ENCODE measurements at places on chromosomes 1 and 21.

GRCh38 chr1:44483089-44483874 lies 78.2 kb downstream of the RNF220 start:
- DNase-seq: no peak

DNA sequence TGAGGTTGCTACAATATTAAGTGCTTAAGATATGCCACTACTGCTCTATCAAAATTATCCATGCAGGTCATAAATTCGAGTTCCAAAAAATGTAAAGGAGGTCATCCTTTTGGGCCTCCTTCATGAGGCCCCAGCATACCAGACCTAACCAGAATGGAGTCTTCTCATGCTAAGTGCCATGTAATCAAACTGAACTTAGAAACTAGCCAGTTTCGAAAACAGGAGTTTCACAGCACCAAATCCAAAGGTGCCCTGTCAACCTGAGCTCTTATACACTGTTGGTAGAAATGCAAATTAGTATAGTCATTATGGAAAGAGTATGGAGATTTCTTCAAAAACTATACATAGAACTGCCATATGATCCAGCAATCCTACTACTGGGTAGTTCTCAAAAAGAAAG lies 320.5 kb downstream of the ST6GALNAC3 start:
- DNase-seq: no peak

DNA sequence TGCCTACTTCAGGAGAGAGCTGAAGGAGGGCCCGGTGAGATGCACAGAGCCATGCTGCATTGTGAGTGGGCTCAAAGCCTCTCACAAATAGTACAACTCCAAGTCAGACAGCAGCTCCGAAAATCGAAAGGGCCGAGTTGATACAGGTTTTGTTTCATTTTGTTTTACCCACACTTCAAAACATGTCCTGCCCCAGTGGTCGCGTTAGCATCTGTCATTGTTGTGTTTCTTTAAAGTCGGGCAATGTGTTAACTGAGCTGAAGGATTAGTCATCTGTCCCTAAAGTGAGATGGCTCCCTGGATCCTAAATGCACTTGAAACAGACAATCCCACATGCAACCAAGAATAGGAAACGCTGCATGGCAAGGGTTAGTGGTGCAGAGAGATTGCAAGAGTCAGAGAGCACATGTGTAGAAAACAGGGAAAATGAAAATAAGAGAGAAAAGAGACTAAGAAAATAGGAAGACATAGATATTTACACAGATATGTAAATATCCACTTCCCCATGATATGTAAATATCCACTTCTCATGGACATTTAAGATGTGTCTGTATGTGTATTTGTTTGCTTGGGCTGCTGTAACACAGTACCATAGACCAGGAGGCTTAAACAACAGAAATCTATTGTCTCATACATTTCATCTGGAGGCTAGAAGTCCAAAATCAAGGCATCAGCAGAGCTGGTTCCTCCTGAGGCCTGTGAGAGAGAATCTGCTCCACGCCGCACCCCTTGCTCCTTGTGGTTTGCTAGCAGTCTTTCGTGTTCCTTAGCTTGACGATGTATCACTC lies 131.4 kb upstream of the RAB4A start:
- no peak for DNase-seq

GRCh38 chr1:119595606-119596005 lies 52.5 kb downstream of the ZNF697 start:
- no peak for DNase-seq

GRCh38 chr1:231674575-231674974 lies 48.0 kb downstream of the DISC1 start:
- DNase-seq: no peak

- DNase-seq: peak; percentile 36
These were observed 132.1 kb upstream of the PRMT6 start for GRCh38 chr1:106924360-106924759.

- DNase-seq: no peak
These were observed 159.0 kb downstream of the CASZ1 start for GRCh38 chr1:10637400-10637799.

DNA sequence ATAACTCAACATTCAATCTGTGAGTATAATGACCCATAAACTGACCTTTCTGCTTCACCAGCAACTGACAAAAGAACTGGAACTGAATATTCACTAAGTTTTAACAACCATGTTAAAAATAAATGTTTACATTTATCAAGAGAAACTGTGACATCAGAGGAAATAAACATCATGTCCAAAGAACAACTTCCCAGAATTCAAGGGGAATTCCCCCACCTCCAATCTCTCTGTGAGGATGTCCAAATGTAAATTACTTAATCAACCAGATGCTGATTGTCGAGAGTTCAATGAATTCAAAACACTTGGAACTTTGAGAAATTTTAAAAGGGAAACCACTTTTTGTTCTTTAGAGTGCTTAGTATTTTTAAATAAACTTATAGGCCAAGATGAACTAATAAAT lies 365.6 kb upstream of the ADGRL2 start:
- no peak for DNase-seq

GRCh38 chr1:111082421-111083203 lies 57.3 kb downstream of the DRAM2 start:
- DNase-seq: peak; percentile 9

- DNase-seq: no peak
These were observed 796 bp upstream of the RBM8A start for GRCh38 chr1:145927916-145928643.

DNA sequence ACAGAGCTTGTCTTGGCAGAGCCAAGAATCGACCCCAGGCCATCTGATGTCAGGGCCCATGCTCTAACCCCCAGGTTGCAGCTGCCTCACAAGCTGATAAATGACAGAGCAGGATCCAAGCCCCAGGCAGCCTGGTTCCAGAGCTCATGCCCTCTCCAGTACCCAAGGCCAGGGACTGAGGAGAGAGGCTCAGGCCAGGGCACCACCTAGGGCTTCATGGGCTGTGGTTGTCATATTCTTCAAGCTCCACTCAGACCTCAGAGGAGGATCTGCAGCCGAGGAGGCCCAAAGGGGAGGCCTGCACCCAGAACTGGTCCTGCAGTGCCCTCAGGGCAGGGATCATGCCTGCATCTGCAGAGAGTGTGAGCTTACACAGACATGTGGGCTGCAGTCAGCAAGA lies 301.1 kb downstream of the MATN1 start:
- no peak for DNase-seq

DNA sequence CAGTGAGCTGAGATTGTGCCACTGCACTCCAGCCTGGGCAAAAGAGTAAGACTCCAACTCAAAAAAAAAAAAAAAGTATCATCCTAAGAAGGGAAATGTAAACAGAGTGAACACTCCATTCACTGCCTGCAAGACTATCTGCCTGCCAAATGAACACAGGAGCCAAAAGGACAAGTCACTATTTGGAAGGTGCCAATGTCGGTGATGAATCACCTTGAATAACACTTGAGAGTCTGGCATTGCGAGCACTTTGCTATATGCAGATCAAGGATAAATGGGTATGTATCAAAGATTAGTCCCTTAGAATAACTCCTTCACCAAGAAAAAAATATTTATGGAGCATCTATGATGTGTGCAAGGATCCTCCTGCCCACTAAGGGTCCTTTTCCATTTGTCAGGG lies 6.6 kb downstream of the UBR4 start:
- DNase-seq: no peak

GRCh38 chr1:13643017-13643416 lies 57.0 kb upstream of the PRDM2 start:
- no peak for DNase-seq

GRCh38 chr1:16972189-16972895 lies 8.1 kb downstream of the MFAP2 start:
- no peak for DNase-seq

DNA sequence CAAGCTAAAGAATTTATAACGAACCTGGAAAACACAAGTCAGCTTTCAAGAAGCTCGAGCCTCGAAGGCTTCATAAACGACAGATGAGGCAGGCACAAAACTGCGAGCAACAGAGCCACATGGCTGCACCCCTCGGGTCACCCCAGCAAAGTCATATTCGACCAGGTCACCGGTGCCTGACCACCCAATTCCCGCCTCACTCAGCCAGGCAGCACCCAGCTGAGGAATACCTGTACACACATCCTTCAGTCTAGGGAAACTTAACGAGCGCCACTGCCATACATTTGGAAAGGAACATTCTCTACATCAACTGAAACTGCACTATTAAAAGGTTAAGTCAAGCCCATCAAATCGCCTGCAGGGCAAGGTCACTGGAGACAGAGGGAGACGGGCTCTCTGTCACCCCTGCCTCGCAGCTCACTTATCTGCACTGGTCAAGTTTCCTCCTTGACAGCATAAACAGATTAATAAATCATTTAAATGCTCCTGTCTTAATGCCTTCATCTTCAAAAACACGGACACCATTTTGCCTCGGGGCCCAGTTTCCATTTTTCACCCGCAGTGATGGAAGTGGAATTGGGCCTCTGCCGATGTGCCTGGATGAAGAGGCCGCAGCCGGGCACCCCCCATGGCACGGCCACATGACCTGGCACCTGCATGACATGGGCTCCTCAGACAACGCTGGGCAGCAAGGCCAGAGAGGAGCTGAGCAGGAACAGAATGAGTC lies 20.6 kb downstream of the NPHP4 start:
- no peak for DNase-seq

GRCh38 chr21:25373126-25374082 lies 233.9 kb downstream of the MRPL39 start:
- no peak for DNase-seq

- no peak for DNase-seq
These were observed 281.3 kb downstream of the VAV3 start for GRCh38 chr1:107683683-107684082.

- no peak for DNase-seq
These were observed 232.9 kb upstream of the USP25 start for GRCh38 chr21:15496911-15497310.

- no peak for DNase-seq
These were observed 29.6 kb downstream of the KIAA0040 start for GRCh38 chr1:175162955-175163354.

GRCh38 chr1:202229376-202229775 lies 35.8 kb downstream of the LGR6 start:
- no peak for DNase-seq

DNA sequence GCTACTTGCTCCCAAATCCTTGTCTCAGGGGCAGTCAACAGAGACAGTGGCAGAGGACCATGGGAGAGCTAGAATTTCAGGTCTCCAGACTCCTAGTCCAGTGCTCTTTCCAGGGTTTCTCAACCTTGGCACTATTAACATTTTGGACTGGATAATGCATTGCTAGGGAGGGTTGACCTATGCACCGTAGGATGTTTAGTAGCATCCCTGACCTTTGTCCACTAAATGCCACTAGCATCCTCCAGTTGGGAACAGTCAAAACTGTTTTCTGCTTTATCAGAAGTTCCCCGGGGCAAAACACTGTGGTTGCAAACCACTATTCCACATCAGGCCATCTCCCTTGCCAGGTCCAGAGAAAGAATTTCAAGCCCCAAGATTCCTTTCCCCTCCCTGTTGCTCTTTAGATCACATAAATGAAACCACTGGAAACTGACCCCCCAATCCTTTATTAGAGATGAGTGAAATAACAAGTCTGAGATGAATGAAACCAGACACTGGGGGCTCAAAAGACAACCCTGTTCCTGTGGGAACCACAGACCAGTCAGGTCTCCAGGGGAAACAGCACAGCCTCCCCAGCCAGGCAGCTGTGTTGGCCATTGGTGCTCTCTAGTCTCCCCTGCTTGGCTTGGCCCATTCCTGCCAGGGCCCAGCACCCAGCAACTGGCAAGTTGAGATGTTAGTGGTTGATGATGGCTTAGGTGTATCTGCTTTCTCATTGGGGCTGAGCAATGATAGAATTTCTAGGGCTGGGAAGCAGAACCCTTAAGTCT lies 3.8 kb upstream of the TCEA3 start:
- DNase-seq: no peak

DNA sequence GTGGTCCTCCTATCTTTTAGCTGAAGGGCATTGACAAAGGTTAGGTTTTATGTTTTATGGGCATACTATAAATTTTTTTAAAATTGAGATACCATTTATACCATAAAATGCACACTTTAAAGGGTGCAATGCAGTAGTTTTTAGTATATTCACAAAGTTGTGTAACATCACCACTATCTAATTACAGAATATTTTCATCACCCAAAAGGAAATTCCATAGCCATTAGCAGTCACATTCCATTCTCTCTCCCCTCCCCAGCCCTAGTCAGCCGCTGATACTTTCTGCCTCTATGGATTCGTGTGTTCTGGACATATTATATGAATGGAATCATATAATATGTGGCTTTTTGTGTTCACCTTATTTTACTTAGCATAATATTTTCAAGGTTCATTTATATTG lies 135.8 kb upstream of the B3GALT2 start:
- DNase-seq: peak; percentile 86

DNA sequence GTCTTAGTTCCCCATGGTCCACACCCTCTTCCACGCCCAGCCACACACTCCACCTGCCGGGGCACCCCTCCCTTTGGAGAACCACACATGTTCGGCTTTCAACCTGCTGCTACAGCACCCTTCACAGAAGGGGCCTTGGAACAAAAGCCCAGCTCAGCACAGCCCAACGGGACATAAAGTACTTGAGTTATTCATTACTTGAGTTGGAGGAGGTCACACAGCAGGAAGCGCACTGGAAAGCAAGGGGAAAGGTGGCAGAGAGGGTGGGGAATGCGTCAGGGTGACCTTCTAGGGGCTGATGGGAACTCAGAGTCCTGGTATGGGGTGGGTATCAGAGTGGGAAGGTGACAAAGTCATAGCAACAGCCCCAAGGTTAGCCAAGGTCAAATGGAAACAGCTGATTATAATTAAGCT lies 3.0 kb upstream of the ATP1B1 start:
- DNase-seq: no peak

DNA sequence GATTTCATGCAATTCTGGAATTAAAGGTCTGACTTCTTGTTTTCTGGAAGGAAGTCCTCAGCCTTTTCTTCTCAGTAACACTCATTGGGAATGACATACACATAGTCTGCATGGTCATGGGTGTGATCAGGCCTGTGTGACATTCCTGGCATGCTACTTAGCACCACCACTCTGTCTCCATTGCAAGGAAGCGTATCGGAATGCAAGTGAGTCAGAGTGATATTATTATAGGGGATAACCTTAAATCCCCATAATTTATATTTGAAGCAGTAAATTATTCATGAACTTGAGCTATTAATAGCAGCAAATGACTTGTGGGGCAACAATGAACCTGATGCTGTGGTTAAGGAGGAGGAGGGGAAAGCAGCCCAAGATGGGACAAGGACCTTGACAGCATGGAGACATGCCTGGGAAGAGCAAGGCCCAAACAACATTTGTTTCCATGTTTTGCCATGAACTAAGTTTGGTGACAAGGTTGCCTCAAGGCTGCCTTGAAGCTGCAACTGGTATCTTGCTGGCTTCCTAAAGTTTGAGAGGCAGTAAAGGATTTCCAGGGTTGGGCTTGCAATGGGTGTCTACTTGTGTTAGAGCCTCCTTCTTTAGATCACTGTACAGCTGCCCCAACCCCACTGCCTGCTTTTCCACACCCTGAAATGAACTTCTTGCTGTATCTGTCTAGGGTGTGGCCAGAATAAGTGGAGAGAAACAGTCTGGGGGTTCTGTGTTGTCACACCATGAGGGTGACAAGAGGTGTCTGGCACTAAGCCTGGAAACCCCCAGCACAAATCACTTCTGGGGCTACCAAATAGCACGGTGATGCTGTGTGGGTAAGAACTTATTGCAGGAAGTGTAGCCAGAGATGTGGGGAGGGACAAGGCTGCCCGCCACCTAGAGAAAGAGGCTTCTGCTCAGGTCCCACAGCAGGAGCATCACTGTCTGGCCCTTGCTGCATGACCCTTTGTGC lies 4.6 kb downstream of the MAB21L3 start:
- peak; percentile 74 for DNase-seq

- peak; percentile 92 for DNase-seq
These were observed 146.0 kb downstream of the PLA2G4A start for GRCh38 chr1:186974774-186975181.

Measured in fibroblast of skin of left biceps (primary cell).